ENCODE measurements at places on chromosomes 1 and 21.

DNA sequence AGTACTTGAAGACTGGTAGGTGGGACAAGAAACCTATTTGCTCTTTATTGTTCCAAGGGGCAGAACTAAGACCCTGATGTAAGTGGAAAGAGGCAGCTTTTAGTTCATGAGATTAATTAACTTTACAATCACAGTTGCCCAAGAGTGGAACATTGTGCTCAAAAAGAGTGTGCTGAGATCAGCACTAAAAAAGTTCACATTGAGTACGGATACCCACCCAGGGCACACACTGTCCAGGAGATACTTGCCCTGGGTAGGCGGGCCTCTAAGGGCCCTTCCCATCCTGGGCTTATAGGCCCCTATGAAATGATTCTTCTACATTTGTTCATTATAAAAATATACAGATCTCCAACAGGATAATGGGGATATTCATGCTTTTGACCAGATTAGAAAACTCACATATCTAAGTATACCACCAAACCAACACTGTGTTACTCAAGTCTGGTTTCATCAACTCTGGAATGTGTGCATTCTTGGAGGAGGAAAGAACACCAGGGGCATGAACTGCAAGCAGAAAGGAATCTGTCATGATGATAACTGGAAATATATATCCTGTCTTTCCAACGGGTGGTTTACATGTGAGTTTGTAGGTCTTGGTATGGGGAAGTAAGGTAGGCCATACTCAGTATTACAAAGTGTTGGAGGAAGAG, 626.2 kb downstream of the SMYD3 start:
- no peak for DNase-seq

- DNase-seq: no peak
These were observed 46.2 kb downstream of the L1TD1 start for GRCh38 chr1:62240651-62241370.

DNA sequence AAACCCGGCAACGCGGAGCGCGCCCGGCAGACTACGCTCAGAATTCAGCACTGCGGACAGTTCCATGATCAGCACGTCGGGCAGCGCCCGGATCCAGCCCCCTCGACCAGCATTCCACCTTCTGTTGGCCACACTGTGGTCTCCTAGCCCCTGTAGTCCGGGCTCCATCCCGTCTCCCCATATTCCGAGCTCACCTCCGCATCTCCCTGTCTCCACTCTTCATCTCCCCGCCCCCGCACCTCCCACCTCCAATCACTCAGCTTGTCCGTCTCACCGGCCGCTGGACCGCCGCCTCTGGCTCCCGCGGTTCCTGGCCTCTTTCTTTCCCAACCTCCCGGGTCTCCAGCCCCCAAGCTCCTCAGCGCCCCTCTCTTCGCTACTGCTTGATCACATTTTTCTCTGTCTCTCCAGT, 500 bp downstream of the EPHA10 start:
- no peak for DNase-seq

DNA sequence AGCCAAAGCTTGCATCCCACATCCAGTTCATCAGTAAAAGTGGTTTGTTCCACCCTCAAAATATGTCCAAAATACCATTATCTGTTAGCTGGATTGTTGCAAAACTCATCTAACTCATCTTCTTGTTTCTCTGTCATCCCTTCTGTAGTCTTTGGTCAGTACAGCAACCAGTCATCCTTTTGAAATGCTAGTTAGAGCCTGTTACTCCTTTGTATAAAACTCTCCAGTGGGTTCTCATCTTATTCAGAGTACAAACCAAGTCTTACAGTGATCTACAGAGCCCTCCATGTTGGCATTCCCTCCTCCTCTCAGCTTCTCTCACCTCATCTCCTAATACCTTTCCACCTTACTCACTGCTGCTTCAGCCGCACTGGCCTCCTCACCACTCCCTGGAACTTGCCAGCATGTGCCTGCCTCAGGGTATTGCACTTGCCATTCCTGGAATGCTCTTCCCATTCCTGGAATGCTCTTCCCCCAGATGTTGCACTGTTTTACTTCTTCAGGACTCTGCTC, 70.6 kb downstream of the LAMC1 start:
- DNase-seq: no peak

- DNase-seq: no peak
These were observed 10.8 kb downstream of the MCL1 start for GRCh38 chr1:150568594-150568966.

DNA sequence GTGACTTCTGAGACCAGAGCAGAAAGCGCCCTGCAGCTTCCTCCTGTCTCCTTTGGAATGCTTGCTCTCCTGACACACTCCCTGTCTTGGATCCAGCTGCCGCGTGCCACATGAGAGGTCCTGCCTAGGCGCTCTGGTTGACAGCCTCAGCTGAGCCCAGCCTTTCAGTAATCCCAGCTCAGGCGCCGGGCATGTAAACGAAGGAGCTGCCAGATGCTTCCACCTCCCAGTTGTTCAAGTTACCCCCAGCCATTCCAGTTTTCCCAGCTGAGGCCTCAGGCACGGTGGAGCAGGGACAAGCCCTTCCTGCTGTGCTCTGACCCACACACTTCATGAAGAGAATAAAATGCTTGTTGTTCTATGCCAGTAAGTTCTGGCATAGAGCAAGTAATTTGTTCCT, 14.3 kb upstream of the CD34 start:
- no peak for DNase-seq

- no peak for DNase-seq
These were observed 22.5 kb downstream of the RSPH1 start for GRCh38 chr21:42473498-42474042.

DNA sequence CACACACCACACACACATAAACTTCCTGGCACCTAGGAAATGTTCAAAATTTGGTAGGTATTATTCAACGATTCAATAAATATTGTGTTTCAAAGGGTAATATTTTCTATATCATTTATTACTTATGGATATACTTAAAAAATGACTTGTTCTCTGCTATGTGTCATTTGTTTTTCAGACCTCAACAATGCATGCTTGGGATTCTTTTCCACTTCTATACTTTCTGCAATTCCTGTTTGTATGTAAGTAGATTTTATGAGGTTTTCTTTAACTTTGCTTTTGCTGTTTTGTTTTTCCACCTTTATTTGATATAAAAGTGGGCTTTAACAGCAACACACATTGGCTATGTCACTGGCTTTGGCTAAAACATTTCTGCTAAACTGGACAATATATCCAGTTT, 3.5 kb downstream of the CEP170 start:
- DNase-seq: no peak

DNA sequence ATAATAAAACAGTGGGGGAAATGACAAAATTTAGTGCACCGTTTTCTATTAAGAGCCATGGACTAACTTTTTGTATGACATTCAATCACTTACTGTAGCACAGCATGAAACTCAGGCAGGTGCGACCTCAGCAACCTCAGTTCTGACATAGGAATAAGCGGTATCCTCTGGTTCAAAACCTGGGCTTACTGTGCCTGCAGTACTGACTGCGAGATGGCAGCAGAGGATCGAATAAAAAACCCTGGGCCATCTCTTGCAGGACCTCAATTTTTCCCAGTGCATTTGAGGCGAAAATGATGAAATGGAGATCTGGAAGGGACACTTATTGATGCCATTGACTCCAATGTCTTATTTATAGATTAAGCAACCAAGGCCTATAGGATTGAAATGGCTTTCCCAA, 214.7 kb downstream of the ADGRL2 start:
- no peak for DNase-seq

GRCh38 chr1:237124856-237125462, 83.0 kb downstream of the RYR2 start:
- DNase-seq: no peak

- DNase-seq: no peak
These were observed 3.4 kb downstream of the CBR1 start for GRCh38 chr21:36073181-36073580.

- DNase-seq: no peak
These were observed 662.6 kb downstream of the MATN1 start for GRCh38 chr1:30060738-30061137.

GRCh38 chr1:216960716-216961115, 237.5 kb upstream of the ESRRG start:
- DNase-seq: no peak

- DNase-seq: no peak
These were observed 3.8 kb downstream of the B4GALT2 start for GRCh38 chr1:43982808-43983207.

DNA sequence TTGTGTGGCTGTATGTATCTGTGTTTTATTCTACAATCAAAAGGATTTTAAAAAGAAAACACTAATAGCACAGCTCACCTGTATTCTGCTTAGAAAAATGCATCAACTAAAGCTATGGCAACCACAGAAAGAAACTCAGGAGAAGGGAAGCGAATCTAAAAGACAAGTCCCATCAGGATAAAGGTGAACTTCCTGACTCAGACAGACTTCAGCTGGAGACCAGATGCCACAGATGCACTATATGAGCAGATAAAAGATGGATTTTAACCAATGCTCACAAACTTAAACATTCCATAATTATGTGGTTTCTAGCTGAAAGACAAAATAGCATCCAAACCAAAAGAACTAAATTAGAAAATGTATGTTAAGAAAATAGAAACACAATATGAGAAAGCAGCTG, 231.0 kb downstream of the RERE start:
- no peak for DNase-seq

DNA sequence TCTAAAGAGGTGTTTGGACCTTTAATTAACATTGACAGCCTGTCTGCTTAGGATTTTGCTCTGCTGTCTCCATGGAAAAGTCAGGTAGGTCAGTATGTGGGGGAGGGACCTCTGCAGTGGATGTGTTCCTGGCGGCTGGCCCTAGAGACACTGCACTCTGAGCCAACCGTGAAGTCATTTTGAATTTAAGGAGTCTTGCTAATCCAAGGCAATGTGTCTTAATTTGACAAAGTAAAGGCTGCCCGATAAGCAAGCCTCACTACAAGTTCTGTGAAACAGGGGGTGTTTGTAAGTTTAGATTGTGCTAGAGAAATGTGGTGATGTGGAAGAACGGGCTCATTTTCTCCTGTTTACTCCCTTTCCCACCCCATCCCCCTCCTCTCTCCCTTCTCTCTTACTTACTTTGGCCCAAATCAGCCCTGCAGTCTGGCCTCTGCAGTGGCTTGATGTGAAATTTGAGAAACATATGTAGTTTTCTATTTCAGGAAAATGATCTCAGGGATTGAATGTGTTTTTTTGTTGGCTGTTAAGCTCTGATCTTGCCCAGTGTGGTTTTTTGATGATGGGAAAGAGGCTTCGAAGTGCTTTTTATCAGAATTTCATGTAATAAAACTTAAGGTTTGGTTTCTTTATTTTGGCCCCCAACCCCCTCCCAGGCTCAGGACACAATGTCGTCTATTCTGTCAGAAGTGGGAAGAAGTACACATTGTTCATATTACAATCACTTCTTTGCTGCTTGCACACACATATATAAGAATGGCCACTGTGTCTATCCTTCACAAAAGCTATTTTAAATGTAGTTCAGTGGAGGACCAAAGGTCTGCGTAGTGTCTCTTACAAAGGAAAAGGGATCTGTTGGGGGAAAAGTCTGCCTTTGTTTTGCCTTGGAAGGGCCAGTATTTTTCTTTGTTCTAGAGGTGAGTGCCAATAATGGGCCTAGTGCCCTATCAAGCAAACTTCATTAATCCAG, 96.6 kb downstream of the FGGY start:
- DNase-seq: no peak

Measured in cortex of kidney (tissue), 1 donor.